Stomach (tissue), 19 donors: ENCODE measurements at places on chromosomes 5 and 9. TPM values are rescaled to one million over a fixed set of nuclear protein-coding genes. Genes with fewer than 3 reads are reported as not detected.

The ECSCR gene
- total RNA-seq = 12.8 TPM

The FOXI1 gene
- total RNA-seq = not detected

The NPR2 gene
- 14.5 TPM for total RNA-seq

The CCDC171 gene
- 11.4 TPM for total RNA-seq

DNA sequence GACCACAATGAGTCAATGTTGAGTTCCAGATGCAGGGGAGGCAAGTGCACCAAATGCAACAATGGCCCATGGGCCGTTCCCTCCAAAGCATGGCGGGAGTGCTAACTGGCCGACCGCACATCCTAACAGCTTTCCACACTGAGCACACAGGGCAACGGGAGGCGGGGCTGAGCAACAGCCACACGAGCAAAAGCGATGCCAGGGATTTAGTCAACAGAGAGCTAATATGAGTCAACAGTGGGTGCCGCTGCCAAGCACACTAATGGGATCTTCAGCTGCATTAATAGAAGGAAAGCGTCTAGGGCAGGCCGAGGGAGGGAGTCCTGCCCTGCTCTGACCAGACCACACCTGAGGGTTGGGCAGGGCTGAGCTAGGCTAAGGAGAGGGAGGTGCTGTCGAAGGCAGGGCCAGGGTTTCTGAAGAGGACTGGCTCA is 4.6 kb downstream of the EPB41L4B start:
- H3K36me3 ChIP-seq = no peaks in the 10 kb centered on the region
- peak; percentile 92 for DNase-seq
- H3K27ac ChIP-seq = peak overlapping the region; percentile 71

DNA sequence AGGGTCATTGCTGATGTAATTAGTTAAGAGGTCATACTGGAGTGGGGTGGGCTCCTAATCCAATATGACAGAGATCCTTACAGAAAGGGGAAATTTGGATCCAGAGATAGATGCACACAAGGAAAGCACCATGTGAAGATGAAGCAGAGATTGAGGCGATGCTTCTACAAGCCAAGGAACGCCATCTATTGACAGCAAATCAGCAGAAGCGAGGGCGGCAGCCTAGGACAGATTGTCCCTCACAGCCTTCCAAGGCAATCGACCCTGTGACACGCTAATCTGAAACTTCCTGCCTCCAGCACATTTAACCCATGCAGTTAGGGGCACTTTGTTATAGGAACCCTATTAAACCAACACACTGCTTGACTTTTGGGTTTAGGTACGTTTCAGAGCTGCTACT is 285.1 kb upstream of the DAP start:
- H3K4me3 ChIP-seq = no peak overlapping the region
- no peaks in the 10 kb centered on the region for H3K27me3 ChIP-seq
- DNase-seq = peak; percentile 9
- H3K4me1 ChIP-seq = no peaks in the 10 kb centered on the region
- no peak overlapping the region for H3K27ac ChIP-seq
- H3K36me3 ChIP-seq = no peaks in the 10 kb centered on the region

DNA sequence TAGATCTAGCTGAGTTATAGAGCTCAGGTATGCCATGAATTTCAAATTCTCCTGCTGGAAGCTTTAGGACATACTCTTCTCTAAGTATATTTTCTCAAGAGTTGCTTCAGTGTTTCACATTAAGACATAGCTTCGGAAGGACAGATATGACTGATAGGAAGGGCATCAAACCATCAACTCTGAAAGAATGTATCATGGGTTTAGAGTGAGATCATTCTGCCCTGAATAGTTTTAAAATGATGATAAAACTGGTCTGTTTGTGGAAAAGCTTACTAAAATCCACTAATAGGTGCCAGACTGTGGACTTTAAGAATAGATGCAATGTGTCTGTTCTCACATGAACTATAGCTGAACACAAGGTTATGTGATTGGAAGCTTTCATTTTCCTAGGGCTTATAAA is 8.4 kb downstream of the SPEF2 start:
- no peak overlapping the region for H3K4me3 ChIP-seq
- DNase-seq = no peak
- H3K4me1 ChIP-seq = no peaks in the 10 kb centered on the region
- no peaks in the 10 kb centered on the region for H3K27me3 ChIP-seq
- H3K36me3 ChIP-seq = peaks cover 1% of the 10 kb centered on the region

- peaks cover 17% of the 10 kb centered on the region for H3K4me1 ChIP-seq
- no peaks in the 10 kb centered on the region for H3K36me3 ChIP-seq
- H3K4me3 ChIP-seq = no peak overlapping the region
- no peak for DNase-seq
- H3K27ac ChIP-seq = no peak overlapping the region
- no peaks in the 10 kb centered on the region for H3K27me3 ChIP-seq
Observed at GRCh38 chr9:27447031-27447683, 76.9 kb upstream of the IFNK start.

DNA sequence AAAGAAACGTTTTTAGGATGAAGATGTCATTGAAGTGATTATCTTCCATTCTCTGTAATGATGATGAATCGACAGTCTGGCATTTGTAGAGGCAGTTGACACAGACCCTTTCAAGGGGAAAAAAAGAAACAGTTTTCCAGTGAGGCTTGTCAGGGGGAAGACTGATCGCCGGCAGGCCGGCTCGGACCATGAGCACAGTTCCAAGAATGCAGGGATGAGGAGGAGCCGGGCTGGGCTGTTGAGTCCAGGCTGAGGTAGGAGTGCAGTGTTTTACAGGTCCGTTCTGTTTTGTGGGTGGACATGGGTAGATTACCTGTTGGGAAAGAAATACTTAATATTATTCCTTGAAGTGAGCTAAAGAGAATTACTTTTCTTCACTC is 194.6 kb downstream of the AOPEP start:
- peaks cover 21% of the 10 kb centered on the region for H3K4me1 ChIP-seq
- no peak overlapping the region for H3K4me3 ChIP-seq
- peak; percentile 77 for DNase-seq
- H3K27ac ChIP-seq = peak overlapping the region; percentile 87
- no peaks in the 10 kb centered on the region for H3K27me3 ChIP-seq

DNA sequence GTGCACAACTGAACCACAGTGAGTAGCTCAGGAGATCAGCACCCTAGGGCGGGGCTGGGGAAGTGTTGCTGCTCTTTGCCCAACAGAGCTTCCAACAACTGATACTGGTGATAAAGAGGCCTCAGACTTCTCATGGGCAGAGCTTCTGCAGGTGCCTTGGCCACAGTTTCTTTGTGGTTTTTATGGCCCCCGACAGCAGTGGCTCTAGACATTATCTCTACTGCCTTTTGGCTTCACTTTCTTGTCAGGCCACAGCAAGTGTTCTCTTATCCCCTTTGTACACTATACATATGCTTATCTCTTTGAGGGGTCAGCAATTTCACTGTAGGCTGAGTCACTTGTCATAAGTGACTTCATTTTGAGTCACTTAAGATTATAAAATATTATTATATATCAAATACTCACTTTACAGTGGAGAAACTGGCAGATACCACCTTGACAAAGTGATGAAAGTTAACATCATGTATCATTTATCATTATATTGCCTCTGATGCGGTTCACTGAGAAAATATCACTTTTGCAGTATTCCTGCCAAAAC is 90.9 kb upstream of the COX7C start:
- H3K27me3 ChIP-seq = no peaks in the 10 kb centered on the region
- no peaks in the 10 kb centered on the region for H3K36me3 ChIP-seq
- H3K4me1 ChIP-seq = no peaks in the 10 kb centered on the region

DNA sequence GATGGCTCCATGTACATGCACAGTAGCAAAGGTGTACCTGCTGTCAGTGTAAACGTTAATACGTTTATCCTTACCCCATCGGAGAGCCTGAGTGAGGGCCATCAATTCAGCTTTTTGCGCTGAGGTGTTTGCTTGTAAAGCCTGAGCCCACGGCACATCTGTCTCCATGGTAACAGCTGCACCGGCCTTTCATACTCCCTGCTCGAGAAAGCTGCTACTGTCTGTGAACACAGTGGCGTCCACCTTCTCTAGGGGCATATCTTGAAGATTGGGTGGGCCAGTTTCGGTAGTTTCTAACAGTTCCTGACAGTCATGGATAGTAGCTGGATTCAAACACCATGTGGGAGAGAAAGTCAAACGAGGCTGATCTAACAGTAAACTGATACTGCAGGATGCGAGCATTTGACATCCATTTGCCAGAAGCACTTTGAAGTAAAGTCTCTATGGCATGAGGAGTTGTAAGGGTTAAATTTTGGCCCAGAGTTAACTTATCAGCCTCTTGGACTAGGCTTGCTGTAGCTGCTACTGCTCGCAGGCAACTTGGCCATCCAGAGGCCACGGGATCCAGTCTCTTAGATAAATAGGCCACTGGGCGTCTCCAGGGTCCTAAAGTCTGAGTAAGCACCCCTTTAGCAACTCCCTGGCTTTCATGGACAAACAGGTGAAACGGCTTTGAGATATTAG is 21.0 kb upstream of the RHOBTB3 start:
- H3K4me1 ChIP-seq = peaks cover 10% of the 10 kb centered on the region
- no peak overlapping the region for H3K27ac ChIP-seq
- H3K36me3 ChIP-seq = no peaks in the 10 kb centered on the region

- no peaks in the 10 kb centered on the region for H3K36me3 ChIP-seq
- no peak for DNase-seq
- no peak overlapping the region for H3K27ac ChIP-seq
- no peaks in the 10 kb centered on the region for H3K27me3 ChIP-seq
- no peaks in the 10 kb centered on the region for H3K4me1 ChIP-seq
- H3K4me3 ChIP-seq = no peak overlapping the region
Observed at GRCh38 chr9:109969573-109970237, 189.7 kb downstream of the PALM2AKAP2 start.

DNA sequence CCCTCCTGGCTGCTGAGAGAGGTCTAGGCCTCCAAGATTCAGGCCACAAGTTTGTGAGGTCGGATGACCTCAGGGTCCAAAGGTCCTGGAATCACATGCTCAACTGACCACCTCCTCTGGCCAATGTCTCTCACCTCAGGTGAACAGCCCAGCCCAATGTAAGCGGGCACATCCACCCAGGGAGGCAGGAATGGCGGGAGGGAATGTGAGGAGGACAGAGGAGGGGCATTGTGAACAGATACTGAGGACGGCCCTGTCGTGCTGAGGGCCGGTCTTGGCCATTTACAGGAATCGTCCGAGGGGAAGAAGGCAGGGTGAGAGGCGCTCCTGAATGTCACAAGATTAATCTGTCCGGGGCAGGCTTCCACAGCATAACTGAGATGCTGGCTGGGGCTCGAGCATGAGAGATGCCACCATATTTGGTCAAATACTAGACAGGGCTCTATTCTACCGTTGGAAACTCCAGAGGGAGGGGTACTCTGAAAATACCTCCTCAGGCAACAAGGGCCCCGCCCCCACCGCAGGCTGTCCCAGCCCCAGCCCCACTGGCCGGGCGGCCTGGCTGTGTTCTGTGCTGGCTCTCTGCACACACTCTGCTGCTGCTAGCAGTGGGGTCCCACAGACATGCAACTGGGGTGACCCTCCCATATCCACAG is 1.5 kb upstream of the IL17B start:
- H3K4me3 ChIP-seq = no peak overlapping the region
- no peaks in the 10 kb centered on the region for H3K27me3 ChIP-seq
- no peak for DNase-seq

GRCh38 chr5:103389357-103389756 is 130.8 kb downstream of the MACIR start:
- H3K27me3 ChIP-seq = no peaks in the 10 kb centered on the region
- no peak overlapping the region for H3K27ac ChIP-seq
- no peaks in the 10 kb centered on the region for H3K36me3 ChIP-seq
- no peak overlapping the region for H3K4me3 ChIP-seq
- no peaks in the 10 kb centered on the region for H3K4me1 ChIP-seq
- no peak for DNase-seq

- H3K36me3 ChIP-seq = peaks cover 10% of the 10 kb centered on the region
- peaks cover 15% of the 10 kb centered on the region for H3K4me1 ChIP-seq
- no peak overlapping the region for H3K4me3 ChIP-seq
- DNase-seq = no peak
Observed at GRCh38 chr5:75524071-75524470, 12.4 kb downstream of the POLK start.

- H3K4me1 ChIP-seq = peaks cover 57% of the 10 kb centered on the region
- peak overlapping the region; percentile 97 for H3K27ac ChIP-seq
- H3K27me3 ChIP-seq = no peaks in the 10 kb centered on the region
- no peaks in the 10 kb centered on the region for H3K36me3 ChIP-seq
- DNase-seq = peak; percentile 87
- peak overlapping the region; percentile 76 for H3K4me3 ChIP-seq
Observed at GRCh38 chr9:93098236-93098946, 2.4 kb downstream of the CARD19 start.

GRCh38 chr5:38339446-38339845 is 81.1 kb downstream of the EGFLAM start:
- H3K36me3 ChIP-seq = no peaks in the 10 kb centered on the region
- no peaks in the 10 kb centered on the region for H3K27me3 ChIP-seq
- H3K4me1 ChIP-seq = no peaks in the 10 kb centered on the region
- no peak for DNase-seq
- H3K4me3 ChIP-seq = no peak overlapping the region
- H3K27ac ChIP-seq = no peak overlapping the region

GRCh38 chr5:32339878-32340277 is 27.1 kb upstream of the MTMR12 start:
- H3K4me3 ChIP-seq = no peak overlapping the region
- no peaks in the 10 kb centered on the region for H3K36me3 ChIP-seq
- DNase-seq = no peak
- H3K27me3 ChIP-seq = no peaks in the 10 kb centered on the region

- no peak overlapping the region for H3K27ac ChIP-seq
- no peak for DNase-seq
- no peaks in the 10 kb centered on the region for H3K27me3 ChIP-seq
- H3K36me3 ChIP-seq = no peaks in the 10 kb centered on the region
- H3K4me1 ChIP-seq = no peaks in the 10 kb centered on the region
- no peak overlapping the region for H3K4me3 ChIP-seq
Observed at GRCh38 chr5:129496421-129496820, 36.3 kb downstream of the ADAMTS19 start.

DNA sequence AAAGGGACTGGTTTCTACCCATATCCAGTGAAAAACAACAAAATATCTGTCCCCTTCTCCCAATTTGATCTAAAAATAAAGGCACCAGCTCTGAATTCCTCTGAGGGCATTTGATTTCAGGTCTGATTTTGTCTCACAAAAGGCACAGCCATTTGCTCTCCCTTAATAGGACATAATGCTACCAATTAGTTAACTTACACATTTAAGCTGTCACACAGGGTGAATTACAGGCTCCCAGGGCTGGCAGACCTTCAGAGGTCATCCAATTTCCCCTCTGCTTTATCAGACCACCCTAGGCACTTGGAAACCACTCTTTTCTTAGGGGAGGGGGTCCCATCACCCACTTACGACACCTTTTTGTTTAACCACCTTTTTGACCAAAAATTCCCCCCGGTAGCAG is 319.9 kb downstream of the SPOCK1 start:
- no peaks in the 10 kb centered on the region for H3K4me1 ChIP-seq
- H3K4me3 ChIP-seq = no peak overlapping the region
- H3K36me3 ChIP-seq = no peaks in the 10 kb centered on the region
- no peak for DNase-seq

- H3K27me3 ChIP-seq = no peaks in the 10 kb centered on the region
- H3K36me3 ChIP-seq = no peaks in the 10 kb centered on the region
- DNase-seq = peak; percentile 12
- no peak overlapping the region for H3K27ac ChIP-seq
- no peak overlapping the region for H3K4me3 ChIP-seq
Observed at GRCh38 chr5:86824637-86825036, 206.9 kb downstream of the COX7C start.
